ENCODE measurements at places on chromosomes 1 and 21. TPM values are rescaled to one million over a fixed set of nuclear protein-coding genes. Genes with fewer than 3 reads are reported as not detected.

Gene SAMD13
- polyA plus RNA-seq, result 7.5 TPM

DNA sequence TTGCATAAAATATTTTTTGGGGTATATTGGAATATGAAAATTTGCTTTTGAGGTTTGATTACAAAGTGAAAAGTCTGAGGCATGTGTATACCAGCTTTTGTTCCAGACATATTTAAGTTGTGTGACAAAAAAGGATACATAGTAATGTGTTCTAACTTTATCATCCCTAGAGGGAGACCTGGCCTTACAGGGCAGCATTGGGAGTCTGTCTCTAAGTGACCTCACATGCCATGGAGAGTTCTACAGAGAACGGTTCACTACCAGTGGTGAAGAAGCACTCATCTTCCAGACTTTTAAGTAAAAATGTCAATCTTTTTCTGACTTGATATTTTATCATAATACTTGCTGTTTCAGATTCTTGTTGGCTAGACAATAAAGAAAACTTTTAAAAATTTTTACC lies 61.0 kb downstream of the VPS13D start:
- DNase-seq, result no peak

- DNase-seq, result no peak
Observed at GRCh38 chr1:160641323-160642280, 5.2 kb downstream of the SLAMF1 start.

GRCh38 chr21:37546949-37547614 lies 180.5 kb downstream of the DYRK1A start:
- DNase-seq, result peak; percentile 69

GRCh38 chr1:156082309-156083091 lies at the start of gene MEX3A:
Gene MEX3A, minus strand, starts transcription at chr1:156082465. Its CDS starts 467 bp downstream, at chr1:156081998.
- DNase-seq, result peak; percentile 89

DNA sequence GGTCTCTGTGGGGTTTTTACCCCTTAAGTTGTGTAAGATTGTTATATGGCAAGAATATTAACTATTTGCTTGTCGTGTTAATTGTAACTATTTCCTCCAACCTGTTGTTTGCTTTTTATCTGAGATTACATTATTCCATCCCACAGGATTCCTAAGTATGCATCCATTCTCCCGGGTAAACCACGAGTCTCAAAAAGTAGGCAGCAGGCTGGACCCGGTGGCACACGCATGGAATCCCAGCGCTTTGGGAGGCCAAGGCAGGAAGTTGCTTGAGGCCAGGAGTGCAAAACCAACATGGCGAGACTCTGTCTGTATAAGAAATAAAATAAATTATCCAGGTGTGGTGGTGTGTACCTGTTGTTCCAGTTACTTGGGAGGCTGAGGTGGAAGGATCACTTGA lies 12.6 kb upstream of the RSPO1 start:
- no peak for DNase-seq

- no peak for DNase-seq
Observed at GRCh38 chr1:182139496-182139895, 78.0 kb upstream of the ZNF648 start.

Gene SYT14
- 0.42 TPM for polyA plus RNA-seq

- DNase-seq, result no peak
Observed at GRCh38 chr1:218025454-218025853, 259.6 kb upstream of the RRP15 start.

DNA sequence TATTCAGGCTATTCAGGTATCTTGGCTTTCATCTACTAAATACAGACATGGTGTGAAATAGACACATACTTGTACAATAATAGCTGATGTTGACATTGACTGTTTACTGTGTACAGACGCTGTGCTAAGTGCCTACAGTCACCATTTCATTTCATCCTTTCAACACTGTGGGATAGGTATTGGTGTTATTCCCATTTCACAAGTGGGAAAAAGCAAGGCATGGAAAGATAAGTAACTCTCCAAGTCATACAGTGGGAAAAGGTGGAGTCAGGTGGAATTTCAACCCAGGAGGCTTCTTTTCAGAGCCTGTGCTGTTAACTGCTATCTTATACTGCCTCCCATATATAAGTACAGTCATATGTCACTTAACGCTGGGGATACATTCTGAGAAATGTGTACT lies 49.6 kb upstream of the ATP1A1 start:
- no peak for DNase-seq

GRCh38 chr1:23179862-23180261 lies 11.2 kb upstream of the LUZP1 start:
- DNase-seq, result no peak

DNA sequence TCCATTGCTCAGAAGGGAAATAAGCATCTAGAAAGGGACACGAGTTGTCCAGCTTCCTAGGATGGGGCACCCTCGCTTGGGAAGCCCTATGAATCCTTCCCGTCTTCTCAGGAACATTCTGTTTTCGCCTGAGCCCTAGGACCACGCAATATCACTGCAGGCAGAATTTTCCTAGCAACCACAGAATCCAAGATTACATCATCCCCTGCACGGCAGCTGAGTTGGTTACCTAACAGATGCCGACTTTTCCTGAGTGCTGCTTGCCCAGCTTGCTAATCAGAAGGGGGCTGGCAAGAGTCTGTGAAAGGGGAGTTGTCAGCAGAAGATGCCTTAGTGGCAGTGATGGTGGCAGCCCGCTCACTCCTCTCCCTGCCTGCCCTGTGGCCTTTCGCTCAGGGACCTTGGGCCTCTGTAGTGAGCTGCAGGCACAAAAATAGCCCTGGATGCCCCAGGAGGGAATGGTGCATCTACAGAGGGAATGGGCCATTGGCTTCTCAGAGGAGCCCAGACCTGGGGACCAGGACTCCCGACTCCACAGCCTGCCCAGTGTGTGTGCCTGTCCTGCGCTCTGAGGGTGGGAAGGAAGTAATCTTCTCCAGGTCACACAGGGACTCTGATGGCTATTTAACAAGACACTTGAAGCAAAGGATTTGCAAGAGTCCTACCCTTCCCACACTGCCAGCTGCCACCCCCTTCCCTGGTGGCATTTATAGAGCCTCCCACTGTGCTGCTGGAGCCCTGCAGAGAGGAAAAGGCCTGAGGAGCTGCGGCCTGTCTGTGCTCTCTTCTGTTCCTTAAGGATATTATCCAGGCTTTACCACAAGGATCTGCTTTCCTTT lies 28.9 kb upstream of the CLSTN1 start:
- DNase-seq, result no peak

DNA sequence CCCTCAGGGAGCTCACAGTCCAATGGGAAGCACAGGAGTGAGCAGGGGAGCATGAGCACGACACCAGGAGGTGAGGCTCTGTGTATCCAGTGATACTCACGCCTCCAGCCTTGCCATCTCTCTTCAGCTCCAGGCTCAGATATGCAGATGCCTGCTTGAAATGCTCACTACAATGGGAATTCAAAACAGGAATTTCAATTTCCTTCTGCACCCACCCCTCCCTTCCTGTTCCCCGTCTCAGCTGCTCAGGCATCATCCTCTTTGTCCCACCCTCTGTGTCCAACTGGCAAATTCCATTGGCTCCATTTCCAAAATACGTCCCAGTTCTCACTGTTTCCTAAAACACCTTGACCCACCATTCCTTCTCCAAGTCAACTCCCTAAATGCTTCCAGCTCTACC lies 58.9 kb downstream of the FBXO2 start:
- DNase-seq, result no peak

Gene SNAP47
- 40.4 TPM for polyA plus RNA-seq

GRCh38 chr1:163656095-163656759 lies 334.5 kb downstream of the NUF2 start:
- DNase-seq, result no peak

Gene HMGCS2
- polyA plus RNA-seq, result 92.4 TPM

DNA sequence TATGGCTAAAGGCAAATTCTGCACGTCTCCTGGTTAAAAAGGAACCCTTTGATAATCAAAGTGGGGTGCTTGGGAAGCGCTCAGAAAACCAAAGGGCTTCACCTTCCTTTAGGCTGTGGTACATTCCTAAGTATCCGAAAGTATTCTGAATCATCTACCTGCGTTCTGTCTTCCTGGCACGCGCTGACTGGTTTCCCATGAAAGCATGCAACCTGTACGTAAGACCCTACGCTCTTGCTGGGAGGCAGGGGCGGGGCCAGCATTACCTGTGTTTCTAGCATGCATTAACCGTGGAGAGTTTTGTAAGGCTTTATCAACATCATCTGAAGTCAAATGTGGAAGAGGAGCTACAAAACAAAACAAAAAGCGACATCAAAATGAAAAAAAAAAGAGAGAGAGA lies 96.0 kb downstream of the ERG start:
- no peak for DNase-seq

DNA sequence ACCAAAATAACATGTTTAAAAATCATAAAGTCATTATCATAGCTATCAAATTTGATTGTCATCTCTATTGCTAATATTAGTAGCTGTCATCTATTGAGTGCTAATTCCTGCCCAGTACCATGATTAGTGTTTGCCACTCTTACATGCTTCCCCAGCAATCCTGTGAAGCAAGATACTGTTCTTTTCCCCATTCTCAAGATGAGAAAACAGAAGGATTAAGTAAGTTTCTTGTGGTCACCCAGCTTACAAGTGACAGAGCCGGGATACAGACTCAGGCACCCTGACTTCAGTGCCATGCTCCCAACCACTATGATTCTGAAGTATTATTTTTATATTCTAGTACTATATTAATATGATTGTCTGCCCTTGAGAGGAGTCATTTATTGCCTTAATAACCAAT lies 36.5 kb downstream of the LRRC8C start:
- DNase-seq, result no peak

- peak; percentile 77 for DNase-seq
Observed at GRCh38 chr1:22416555-22417454, 34.8 kb upstream of the ZBTB40 start.

- DNase-seq, result no peak
Observed at GRCh38 chr1:9384128-9384527, 91.4 kb downstream of the SPSB1 start.

DNA sequence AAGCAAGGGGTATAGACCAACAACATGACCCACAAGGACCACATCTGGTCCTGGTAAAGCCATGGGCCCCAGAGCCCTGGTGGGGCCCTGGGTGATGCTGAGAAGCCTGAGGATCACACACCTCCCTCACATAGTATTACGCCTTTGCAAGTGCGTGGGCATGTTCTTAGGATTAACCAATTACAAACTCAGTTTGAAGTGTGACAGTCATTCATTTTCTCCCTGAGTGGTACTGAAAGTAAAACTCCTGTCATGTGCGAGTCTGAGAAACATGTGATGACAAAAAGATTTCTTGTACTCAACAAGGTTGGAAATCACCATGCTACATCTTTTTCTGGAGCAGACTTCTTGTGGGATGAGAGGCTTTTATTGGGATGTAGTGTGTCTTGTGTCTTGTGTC lies 315.3 kb upstream of the DUSP10 start:
- DNase-seq, result no peak

Gene DPYD
- 11.6 TPM for polyA plus RNA-seq

DNA sequence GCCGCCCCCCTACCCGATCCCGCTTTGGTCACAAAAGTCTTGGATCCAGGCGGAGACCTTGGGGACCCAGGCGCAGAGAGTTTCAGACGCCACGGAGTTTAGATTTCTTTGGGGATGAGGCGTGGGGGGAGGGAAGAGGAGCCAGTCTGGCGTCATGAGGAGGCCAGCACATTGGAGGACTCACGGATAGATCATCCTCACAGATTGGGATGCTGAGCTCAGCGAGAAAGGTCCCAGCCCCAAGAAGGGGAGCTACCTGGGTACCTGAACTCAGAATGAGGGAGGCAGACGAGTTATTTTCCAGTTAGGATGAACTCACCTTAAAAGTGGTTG lies 393 bp downstream of the ELAPOR1 start:
- DNase-seq, result no peak

- no peak for DNase-seq
Observed at GRCh38 chr1:93692983-93693591, 11.4 kb upstream of the BCAR3 start.

Gene LCE1B
- polyA plus RNA-seq, result not detected

Gene MAP1LC3C
- polyA plus RNA-seq, result 1.0 TPM

Data from renal cortex interstitium (tissue), 15 donors.